ENCODE measurements at places on chromosomes 1 and 21.

DNA sequence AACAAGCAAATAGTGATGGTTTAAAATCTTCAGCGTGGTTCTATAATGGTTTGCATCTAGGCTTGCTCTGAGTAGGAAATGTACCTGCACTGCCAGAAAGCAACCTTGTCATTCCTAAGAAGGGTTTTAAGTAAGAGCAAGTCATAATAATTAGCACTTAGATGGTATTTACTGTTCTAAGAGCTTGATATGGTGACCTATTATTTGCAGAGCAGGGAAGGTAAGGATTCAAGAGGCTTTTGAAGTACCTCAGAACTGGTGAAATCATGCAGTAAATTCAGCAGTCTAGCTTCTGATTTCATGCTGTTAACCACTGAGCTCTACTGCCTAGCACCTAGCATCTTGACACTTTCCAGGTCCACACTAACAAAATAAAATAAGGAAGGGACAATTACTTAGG lies 23.7 kb downstream of the ATP1A1 start:
- DNase-seq: no peak

DNA sequence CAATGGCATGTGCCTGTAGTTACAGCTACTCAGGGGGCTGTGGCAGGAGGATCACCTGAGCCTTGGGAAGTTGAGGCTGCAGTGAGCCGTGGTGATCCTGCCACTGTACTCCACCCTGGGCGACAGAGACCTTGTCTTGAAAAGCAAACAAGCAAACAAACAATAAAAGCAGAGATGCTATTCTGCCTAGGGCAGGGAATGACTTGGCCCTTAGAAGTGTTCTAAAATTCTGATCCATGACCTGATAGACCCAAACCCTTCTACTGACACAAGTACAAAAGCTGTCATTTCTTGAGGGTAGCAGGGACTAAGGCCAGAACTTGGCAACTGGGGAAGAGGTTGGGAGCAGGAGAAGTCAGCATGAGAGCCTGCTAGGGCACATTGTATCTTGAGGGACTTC lies 15.6 kb upstream of the NCF2 start:
- DNase-seq: no peak

- DNase-seq: peak; percentile 74
These were observed 44.2 kb upstream of the ECE1 start for GRCh38 chr1:21334214-21335087.

DNA sequence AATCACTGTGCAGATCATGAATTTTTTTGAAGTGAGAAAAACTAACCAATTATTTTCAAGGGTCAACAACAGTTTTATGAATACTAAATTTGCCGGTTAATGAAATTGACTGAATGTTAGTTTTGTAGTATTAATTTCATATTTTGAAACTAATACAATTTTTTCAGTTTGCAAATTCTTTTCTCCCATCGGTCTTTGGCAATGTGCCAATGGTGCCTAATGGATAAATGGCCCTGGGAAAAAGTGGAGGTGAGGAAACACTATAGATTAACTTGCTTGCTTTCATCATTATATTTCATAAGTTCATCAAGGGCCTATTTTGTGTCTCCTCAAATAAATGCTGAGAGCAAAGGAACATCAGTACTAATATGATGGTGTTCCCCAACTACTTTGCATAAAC lies 4.1 kb downstream of the C1orf141 start:
- DNase-seq: no peak

DNA sequence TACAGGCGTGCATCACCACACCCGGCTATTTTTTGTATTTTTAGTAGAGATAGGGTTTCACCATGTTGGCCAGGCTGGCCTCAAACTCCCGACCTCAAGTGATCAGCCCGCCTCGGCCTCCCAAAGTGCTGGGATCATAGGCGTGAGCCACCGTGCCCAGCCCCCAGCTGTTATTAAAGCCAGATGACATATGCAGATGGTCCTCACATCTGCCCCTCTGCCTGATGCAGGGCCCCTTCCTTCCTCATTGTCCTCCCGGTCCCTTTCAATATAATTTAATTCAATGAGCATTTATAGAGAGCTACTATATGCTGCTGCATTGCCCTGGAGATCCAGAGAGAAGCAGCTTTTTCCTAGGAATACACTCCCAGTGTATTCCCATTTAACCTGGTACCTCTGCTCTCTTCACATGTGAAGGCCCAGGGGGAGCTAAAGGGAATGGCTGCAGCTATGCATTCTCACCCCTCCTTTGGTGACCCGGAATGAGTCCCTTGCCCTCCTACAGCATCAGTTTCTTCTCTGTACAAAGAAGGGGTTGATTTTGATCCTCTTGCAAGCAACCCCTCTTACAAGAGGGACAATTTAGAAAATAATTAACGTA lies 55.6 kb downstream of the L1TD1 start:
- no peak for DNase-seq

DNA sequence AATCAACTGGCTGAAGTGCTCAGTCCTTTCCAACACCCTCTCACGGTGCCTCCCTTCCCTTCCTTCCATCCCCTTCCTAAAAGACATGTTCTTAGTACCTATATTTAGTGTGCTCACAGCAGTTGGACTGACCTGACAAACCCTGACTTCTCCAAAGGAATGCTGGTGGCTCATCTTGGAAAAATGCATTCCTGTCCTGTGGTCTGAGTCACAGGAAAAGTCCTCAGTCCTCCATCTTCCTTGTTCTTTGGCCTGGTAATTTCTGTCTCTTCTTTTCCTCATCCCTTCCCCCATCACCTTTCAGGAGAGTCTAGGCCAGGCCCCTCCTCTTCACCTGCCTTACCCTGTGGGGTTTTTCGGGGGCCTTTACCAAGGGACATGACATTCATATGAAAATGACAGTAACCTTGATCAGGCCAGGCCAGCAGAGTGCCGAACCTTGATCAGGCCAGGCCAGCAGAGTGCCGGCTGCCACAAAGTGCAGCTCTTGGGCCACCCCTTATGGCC lies 7.2 kb downstream of the ATP1B1 start:
- no peak for DNase-seq

GRCh38 chr1:243793298-243793697 lies 56.7 kb downstream of the AKT3 start:
- DNase-seq: no peak

GRCh38 chr21:42260121-42260520 lies 41.2 kb downstream of the ABCG1 start:
- no peak for DNase-seq

DNA sequence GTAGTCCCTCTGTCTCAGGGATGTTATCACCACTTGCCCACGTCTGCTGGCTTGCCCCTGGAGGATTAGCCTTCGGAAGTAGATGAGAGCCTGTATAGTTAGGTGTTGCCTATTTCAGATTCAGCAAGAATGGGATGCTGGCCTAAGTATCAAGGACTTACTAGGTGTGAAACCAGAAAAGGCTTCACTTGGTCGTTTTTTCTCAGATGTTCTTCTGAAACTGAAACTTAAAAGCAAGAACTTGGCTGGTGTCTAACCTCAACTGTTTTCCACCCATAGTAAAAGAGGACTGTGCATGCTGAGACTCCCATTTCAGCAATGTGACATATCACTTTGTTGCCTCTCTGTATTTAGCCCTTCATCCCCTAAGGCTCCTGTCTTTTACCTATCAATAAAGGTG lies 67.0 kb upstream of the LRRC53 start:
- no peak for DNase-seq

- no peak for DNase-seq
These were observed 190.6 kb downstream of the FGGY start for GRCh38 chr1:59487335-59488031.

GRCh38 chr1:112110031-112110430 lies 120.6 kb upstream of the KCND3 start:
- DNase-seq: no peak

- peak; percentile 52 for DNase-seq
These were observed 687 bp upstream of the SEMA6C start for GRCh38 chr1:151147132-151147503.

GRCh38 chr1:28301368-28302174 lies 27.3 kb upstream of the MED18 start:
- DNase-seq: no peak

DNA sequence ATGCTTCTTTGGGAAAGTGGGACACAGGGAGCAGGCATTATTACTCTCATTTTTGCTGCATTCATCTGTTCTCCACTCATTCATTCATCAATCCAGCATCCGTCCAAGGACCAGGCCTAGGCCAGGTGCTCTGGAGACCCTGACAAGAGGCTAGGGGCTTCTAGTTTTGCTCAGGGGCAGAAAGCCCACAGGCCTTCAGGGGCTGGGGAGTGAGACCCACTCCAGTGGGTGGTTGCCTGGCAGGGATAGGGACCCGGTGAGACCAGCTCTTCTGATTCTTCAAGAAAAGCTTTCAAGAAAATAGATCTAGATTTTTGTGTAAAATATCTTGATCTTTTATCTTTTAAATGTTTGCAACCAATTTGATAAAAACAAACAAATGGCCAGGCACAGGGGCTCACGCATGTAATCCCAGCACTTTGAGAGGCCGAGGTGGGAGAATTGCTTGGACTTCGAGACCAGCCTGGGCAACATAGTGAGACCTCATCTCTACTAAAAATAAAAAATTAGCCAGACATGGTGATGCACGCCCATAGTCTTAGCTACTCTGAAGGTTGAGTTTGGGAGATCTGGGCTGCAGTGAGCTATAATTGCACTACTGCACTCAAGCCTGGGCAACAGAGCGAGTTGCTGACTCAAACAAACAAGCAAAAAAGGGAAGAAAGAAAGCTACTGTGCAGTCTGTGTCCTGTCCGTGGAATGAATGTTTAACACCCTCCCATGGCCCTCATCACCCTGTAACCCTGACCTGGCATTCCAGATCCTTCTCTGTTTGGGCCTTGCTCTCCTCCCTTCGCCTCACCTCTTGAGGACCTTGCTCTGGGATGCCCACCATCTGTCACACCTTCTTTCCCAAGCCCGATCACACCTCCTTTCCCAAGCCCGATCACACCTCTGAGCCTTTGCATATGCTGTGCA lies 17.3 kb upstream of the LRP8 start:
- no peak for DNase-seq

DNA sequence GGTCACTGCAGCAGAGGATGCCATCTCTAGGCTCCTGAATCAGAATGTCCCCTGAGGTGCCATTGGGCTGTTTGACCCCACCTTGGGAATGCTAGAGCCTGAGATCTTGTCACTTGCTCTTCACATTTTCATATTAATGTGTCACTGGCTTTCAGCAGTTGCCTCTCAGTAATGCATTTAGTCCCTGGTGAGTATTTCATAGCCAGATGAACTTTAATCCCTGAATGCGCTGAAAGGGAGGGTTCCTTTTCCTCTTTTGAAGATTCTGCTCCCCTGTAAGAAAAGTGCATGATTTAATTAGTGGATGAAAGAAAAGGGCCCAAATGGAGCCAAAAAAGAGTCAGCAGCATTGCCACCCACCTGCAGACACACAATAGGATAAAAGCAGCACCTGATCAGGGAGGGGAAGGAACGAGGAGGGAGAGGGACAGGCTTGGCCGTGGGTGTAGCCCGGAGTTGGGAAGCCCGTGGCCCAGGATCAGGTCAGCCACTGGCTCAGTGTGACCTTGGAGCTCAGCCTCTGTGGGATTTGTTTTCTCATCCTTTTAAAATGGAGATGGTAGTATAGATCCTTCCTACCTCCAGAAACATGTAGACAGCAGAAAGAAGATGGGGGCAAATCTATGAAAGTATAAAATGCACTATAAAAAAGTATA lies 31.1 kb downstream of the ROR1 start:
- DNase-seq: no peak

DNA sequence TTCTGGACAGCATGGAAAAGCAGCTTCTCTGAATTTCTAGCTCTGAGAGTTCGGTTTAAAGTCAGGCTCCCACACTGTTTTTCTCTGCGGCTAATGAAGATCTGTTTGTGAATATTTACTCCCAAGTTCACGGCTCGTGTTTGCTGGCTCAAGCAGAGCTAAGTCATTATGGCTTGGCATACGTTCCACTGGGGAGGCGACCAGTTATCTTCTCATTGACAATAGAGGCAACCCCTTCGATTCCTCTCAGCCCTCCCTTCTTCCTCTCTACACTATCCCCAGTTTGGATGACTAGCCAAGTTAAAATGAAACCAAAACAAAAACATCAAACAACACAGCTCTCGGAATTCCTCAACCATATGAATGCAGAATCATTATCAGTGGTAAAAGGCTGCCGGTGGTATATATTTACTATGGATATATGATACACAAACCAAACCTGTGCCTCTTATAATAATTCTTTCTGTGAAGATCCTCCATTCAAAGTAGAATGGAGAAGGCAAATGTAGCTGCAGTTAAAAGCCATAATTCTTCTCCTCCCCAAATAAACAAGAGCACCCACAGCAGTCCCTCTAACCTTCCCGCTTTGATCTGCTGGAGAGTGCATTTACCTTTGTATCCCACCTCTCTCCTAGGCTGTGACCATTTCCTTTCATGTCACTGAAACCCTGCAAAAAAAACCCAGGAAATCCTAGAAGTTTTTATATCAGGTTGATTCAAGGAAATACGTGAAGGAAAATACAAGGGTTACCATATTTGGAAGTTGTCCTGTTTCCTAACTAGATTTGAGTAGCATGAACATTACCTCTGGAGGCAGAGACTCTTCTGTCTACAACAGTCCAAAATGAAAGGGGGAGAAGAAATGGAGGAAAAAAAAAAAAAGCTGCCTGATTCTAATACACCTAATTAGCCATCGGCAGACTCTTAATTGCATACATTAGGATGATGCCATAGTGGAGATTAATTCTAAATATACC lies 108.3 kb upstream of the USH2A start:
- DNase-seq: peak; percentile 85

GRCh38 chr1:27752360-27752759 lies 20.7 kb upstream of the STX12 start:
- no peak for DNase-seq

GRCh38 chr21:39694750-39695149 lies 50.2 kb upstream of the IGSF5 start:
- no peak for DNase-seq

- DNase-seq: no peak
These were observed 157.5 kb downstream of the BRINP2 start for GRCh38 chr1:177328251-177328650.

GRCh38 chr1:65279070-65279779 lies 30.1 kb upstream of the DNAJC6 start:
- DNase-seq: no peak

- no peak for DNase-seq
These were observed 3.4 kb upstream of the CADM3 start for GRCh38 chr1:159168043-159168442.

DNA sequence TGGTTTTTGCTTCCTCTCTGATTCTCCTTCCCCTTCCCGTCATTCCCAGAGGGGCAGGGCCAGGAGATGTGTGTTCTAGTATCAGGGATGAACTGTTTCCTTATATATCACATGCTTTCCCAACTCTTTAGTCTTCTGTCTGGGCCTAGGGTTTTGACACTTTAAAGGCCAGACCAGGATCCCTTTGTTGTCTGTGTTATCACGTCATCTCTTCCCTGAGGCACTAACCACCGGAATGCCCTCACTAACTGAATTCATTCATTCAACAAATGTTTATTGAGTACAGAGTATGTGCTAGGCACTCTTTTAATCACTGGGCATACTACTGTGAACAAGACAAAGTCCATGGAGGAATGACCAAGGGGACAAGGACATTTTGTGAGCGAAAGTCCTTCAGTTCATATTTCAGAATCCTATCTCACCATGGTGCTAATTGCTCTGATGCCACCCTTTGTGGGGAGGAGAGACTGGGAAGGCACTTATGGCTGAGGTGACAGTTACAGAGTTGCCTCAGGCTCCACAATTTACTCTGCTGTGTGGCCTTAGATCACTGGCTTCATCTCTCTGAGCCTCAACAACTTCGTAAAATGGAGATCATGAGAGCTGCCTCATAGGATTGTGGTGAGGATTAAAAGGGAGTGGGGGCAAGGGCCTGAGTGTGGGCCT lies 12.0 kb upstream of the ZNF362 start:
- DNase-seq: no peak
